Immature natural killer cell (primary cell): ENCODE measurements at places on chromosomes 3 and 15. TPM values are rescaled to one million over a fixed set of nuclear protein-coding genes. Genes with fewer than 3 reads are reported as not detected.

DNA sequence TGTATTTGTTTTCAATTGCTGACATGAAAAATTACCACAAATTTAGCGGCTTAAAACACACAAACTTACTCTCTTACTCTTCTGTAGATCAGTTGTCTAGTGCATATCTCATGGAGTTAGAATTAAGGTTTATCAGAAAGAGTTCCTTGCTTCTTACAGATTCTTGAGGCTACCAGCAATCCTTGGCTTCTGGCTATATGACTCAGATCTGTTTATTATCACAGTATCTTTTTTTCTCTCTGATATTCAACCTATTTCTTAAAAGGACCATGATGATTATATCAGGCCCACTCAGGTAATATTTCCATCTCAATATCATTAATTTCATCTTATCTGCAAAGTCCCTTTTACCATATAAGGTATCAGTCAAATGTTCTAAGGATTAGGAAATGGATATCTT lies 263.5 kb upstream of the BCHE start:
- H3K36me3 ChIP-seq = no peaks in the 10 kb centered on the region
- no peak overlapping the region for H3K4me3 ChIP-seq
- H3K27me3 ChIP-seq = no peaks in the 10 kb centered on the region
- no peaks in the 10 kb centered on the region for H3K4me1 ChIP-seq

The AGBL1 gene
- polyA plus RNA-seq = not detected

The CCR9 gene
- not detected for polyA plus RNA-seq

GRCh38 chr3:141725036-141725435 lies 13.1 kb upstream of the RNF7 start:
- no peak for DNase-seq
- peaks cover 7% of the 10 kb centered on the region for H3K27me3 ChIP-seq
- no peaks in the 10 kb centered on the region for H3K4me1 ChIP-seq
- H3K27ac ChIP-seq = no peak overlapping the region

- H3K27me3 ChIP-seq = no peaks in the 10 kb centered on the region
- H3K4me1 ChIP-seq = peaks cover 58% of the 10 kb centered on the region
- H3K27ac ChIP-seq = peak overlapping the region; percentile 75
- H3K4me3 ChIP-seq = peak overlapping the region; percentile 11
These were observed 14.1 kb downstream of the SIDT1 start for GRCh38 chr3:113546414-113546893.

- DNase-seq = no peak
- no peak overlapping the region for H3K27ac ChIP-seq
- H3K4me1 ChIP-seq = no peaks in the 10 kb centered on the region
These were observed 38.5 kb downstream of the EPHB1 start for GRCh38 chr3:134833453-134834163.

GRCh38 chr15:32642667-32643435 lies 1.3 kb downstream of the SCG5 start:
- no peak overlapping the region for H3K27ac ChIP-seq
- no peaks in the 10 kb centered on the region for H3K4me1 ChIP-seq
- no peak for DNase-seq
- no peaks in the 10 kb centered on the region for H3K36me3 ChIP-seq

The SOX2 gene
- not detected for polyA plus RNA-seq

DNA sequence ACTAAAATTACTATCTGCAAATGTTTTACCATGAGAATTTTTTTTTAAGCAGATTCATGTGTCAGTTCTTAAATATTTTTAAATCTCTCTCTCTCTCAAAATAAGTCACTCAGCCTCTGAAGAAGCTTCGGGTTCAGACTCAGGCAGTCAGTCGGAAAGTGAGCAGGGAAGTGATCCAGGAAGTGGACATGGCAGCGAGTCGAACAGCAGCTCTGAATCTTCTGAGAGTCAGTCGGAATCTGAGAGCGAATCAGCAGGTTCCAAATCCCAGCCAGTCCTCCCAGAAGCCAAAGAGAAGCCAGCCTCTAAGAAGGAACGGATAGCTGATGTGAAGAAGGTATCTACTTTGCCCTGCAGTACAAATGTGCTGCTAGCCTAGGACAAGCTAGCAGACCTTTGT lies 24.1 kb downstream of the CHD2 start:
- no peak overlapping the region for H3K4me3 ChIP-seq
- H3K4me1 ChIP-seq = peaks cover 46% of the 10 kb centered on the region
- no peak for DNase-seq
- peak overlapping the region; percentile 85 for H3K27ac ChIP-seq
- H3K36me3 ChIP-seq = peaks cover 18% of the 10 kb centered on the region
- H3K27me3 ChIP-seq = no peaks in the 10 kb centered on the region

GRCh38 chr3:62566022-62566557 lies 192.7 kb upstream of the FEZF2 start:
- DNase-seq = no peak
- H3K27me3 ChIP-seq = peaks cover 2% of the 10 kb centered on the region
- no peaks in the 10 kb centered on the region for H3K36me3 ChIP-seq

DNA sequence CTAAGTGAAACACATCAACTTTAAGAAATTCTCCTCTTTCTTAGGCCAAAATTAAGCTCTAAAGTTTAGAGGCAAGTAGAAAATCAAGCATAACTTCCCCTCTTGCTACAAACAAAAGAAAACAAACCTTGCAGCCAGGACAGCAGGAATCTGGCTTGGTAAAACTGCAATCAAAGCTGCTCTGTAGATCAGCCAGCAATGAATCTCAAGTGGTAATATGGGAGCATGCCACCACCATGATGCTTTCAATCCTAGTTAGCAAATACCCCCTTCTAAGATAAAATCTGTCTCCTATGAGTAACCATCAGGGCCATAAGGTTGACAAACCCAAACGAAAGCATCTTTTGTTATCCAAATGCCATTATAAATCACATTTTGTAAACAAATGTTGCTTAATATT lies 208.3 kb upstream of the PLSCR5 start:
- H3K27ac ChIP-seq = no peak overlapping the region
- no peak for DNase-seq
- H3K4me1 ChIP-seq = no peaks in the 10 kb centered on the region
- H3K36me3 ChIP-seq = no peaks in the 10 kb centered on the region

The RASGRP1 gene
- 22.7 TPM for polyA plus RNA-seq
